Stimulated activated CD8-positive, alpha-beta memory T cell treated with anti-CD3 and anti-CD28 coated beads, Interleukin-15, amount 100 ng/mL, for 24 hours (primary cell): ENCODE measurements at places on chromosomes 3 and 15.

DNA sequence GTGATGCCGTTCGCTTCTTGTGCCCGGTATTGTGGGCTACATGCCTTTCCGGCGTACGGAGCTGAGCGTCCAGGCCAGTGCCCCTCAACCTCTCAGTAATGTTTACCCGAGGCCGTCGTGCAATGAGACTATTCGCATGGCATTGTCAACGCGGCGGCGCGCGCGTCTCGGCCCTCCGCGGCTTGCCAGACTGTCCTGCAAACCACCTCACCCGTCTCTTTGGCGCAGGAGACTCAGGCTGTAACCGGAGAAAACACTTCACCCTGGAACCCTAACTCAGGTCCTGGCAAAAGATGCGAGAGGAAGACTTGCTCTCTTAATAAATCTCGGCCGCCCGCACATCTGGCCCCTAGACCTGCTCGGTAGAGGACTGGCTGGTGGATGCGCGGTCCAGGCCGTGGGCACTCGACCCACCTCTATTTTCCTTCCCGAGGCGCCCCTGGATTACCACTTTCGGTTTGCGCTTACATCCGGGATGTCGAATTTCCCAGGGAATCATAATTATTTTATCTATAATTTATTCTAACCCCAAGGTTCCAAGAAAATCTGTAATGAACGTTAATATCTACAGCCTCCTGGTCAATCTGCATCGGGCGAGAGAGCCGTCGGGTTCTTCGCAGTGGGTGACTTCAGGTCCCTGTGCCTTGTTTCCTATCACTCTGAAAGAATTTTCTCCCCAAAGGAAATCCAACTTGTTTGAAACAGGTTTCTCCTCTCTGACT lies 71.8 kb upstream of the POLG start:
- no peak for DNase-seq

DNA sequence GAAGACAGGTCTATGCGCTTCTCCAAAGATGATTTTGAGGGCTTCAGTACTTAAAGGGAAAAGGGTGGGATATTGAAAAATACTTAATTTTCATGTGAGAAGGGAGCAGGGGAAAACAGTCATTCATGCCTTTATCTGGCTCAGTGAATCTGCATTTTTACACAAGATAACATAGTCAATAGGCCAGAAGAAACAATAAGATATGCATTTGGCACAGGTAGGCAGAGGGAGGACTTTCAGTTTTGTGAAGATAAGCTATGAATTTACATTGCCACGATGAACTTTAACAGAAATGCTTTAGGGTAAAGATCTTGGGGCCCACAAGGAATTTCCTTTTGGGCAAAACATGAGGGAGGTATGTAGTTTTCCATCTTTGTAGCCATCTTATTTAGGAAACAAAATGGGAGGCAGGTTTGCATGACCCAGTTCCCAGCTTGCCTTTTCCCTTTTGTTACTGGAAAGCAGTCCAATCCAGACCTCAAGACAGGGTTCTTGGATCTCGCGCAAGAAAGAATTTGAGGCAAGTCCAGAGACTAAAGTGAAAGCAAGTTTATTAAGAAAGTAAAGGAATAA lies 504.2 kb downstream of the IGSF11 start:
- DNase-seq, result no peak

- DNase-seq, result no peak
Measured at GRCh38 chr3:135992072-135992471, 26.5 kb downstream of the PPP2R3A start.

DNA sequence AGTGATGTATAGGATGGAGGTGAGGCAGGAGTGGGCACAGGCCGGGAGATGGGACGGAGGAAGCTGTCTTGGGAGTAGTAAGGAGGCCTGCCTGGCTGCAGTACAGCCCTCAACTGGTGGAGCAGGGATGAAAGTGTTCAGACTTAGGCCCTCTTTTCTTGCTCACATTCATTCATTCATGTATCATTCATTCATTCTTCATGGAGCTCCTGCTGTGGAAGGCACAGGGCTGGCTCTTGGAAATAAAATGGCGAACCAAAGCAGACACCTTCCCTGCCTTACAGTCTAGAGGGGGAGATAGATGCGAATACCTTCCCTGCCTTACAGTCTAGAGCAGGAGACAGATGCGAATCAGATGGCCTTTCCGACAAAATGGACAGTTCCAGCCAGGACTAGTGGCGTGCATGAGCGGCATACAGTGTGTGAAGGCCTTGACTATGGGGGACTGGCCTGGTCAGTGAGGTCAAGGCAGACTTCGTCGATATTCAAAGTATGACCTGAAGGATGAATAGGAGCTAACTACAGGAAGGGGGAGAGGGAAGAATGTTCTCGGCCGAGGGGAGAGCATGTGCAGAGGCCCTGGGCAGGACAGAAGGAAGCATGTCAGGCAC lies 143.2 kb upstream of the TLE3 start:
- DNase-seq, result no peak

DNA sequence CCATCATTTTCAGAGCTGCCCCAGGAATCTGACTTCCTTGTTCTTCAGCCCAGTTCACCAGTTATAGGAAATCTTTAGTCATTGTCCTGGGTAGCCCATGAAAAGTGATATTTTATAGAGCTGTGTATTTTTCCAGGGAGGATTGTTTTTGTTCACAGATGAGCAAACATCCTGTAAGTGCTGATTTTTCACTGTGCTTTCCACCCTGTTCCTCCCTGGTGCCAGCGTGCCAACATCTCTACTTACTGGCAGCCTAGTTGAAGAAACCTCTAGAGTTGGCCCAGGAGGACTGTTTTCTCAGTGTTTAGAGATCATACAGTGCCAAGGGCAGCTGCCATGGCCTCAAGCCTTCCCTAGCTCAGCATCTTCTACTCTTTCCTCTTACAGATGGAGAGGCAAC lies 41.3 kb downstream of the ST6GAL1 start:
- DNase-seq, result no peak
